ENCODE measurements at places on chromosomes 7 and 10.

DNA sequence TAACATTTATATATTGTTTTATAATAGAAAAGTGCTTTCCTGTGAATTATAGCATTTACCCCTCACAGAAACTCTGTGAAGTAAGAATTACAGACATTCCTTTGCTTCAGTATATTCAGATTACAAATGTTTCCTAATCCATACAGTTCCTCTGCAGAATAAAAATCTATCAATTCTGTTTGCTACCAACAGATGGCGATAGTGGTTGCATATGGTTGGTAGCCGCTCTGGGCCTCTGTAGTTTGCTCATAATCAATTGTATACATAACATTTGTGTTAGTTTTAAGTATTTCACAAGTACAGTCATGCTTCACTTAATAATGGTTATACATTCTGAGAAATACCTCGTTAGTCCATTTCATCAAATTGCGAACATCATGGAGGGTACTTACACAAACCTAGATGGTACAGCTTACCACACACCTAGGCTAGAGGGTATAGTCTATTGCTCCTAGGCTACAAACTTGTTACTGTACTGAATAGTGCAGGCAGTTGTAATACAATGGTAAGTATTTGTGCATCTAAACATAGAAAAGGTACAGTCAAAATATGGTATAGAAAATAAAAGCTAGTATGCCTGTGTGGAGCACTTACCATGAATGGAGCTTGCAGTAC lies 94.4 kb upstream of the STEAP4 start:
- no peaks in the 10 kb centered on the region for H3K27me3 ChIP-seq
- no peaks in the 10 kb centered on the region for H3K36me3 ChIP-seq
- H3K27ac ChIP-seq = no peak overlapping the region
- DNase-seq = no peak

GRCh38 chr10:102597131-102597991 lies 46.9 kb upstream of the TRIM8 start:
- no peak overlapping the region for H3K4me3 ChIP-seq
- H3K36me3 ChIP-seq = no peaks in the 10 kb centered on the region
- no peak overlapping the region for H3K27ac ChIP-seq
- DNase-seq = no peak

GRCh38 chr10:26486304-26486703 lies 48.2 kb downstream of the APBB1IP start:
- no peaks in the 10 kb centered on the region for H3K4me1 ChIP-seq
- DNase-seq = no peak
- no peak overlapping the region for H3K4me3 ChIP-seq
- no peaks in the 10 kb centered on the region for H3K27me3 ChIP-seq

DNA sequence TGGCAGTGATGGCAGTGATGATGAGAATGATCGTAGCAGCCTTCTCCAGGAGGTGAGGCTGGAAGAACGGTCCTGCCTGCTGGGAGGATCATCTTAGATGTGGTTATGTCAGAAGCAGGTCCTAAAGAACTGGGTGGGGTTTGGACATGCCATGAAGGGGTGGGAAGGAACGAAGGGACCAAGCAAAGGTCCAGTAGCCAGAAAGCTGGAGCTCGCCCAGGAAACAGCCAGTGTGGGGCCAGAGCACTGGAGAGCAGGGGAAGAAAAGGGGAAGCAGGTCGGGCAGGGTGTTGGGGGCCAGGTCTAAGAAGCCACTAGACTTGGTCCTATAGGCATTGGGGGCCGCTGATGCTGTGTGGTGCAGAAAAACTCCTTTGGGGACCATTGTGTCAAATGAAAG lies 127.4 kb downstream of the RGS10 start:
- H3K4me1 ChIP-seq = peaks cover 3% of the 10 kb centered on the region
- H3K27ac ChIP-seq = no peak overlapping the region
- H3K27me3 ChIP-seq = no peaks in the 10 kb centered on the region

DNA sequence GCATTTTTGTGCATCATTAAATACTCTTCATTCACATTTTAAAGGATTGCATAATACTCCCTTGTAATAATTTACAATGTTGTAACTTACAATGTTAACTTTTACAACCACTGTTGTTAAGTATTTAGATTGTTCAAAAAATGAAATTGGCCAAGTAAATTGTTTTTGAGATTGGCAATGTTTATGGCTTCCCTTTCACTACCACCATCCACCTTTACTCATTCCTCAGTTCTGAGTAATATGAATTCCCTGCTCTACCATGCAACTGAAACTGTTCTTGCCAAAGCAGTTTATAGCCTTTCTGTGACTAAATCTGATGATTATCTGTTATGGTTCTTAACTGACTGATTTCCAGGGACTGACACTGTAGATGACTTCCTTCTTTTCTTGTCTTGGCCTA lies 80.5 kb upstream of the TMEM106B start:
- H3K4me3 ChIP-seq = no peak overlapping the region
- H3K4me1 ChIP-seq = no peaks in the 10 kb centered on the region
- no peaks in the 10 kb centered on the region for H3K36me3 ChIP-seq
- no peaks in the 10 kb centered on the region for H3K27me3 ChIP-seq
- DNase-seq = no peak
